ENCODE measurements at places on chromosomes 2 and 18.

GRCh38 chr2:189249171-189249570 is 69.6 kb upstream of the COL5A2 start:
- DNase-seq: no peak

- DNase-seq: no peak
Observed at GRCh38 chr2:105761931-105762515, 17.3 kb downstream of the NCK2 start.

- no peak for DNase-seq
Observed at GRCh38 chr2:37664231-37664643, 7.2 kb downstream of the CDC42EP3 start.

- DNase-seq: no peak
Observed at GRCh38 chr2:171307560-171307959, 126.2 kb downstream of the METTL8 start.

- no peak for DNase-seq
Observed at GRCh38 chr2:111007757-111008688, 112.7 kb upstream of the BCL2L11 start.

DNA sequence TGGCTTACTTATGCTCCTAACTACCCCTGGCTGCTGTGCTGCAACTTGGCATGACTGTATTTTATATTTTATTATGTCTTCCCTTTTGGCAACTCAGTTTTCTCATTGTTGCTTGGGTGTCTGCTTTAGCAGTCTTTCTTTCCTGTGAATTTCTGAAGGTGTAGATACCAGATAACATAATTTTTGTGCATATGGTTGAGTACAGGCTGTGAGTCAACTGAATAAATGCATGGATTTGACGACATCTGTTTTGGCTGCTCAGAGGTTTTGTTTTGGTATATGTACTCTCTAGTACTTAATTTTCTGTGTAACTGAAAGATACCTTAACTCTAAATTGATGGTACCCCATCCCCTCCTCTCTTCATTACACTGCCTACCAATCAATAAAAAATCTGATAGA is 303.1 kb downstream of the PTPRM start:
- no peak for DNase-seq

DNA sequence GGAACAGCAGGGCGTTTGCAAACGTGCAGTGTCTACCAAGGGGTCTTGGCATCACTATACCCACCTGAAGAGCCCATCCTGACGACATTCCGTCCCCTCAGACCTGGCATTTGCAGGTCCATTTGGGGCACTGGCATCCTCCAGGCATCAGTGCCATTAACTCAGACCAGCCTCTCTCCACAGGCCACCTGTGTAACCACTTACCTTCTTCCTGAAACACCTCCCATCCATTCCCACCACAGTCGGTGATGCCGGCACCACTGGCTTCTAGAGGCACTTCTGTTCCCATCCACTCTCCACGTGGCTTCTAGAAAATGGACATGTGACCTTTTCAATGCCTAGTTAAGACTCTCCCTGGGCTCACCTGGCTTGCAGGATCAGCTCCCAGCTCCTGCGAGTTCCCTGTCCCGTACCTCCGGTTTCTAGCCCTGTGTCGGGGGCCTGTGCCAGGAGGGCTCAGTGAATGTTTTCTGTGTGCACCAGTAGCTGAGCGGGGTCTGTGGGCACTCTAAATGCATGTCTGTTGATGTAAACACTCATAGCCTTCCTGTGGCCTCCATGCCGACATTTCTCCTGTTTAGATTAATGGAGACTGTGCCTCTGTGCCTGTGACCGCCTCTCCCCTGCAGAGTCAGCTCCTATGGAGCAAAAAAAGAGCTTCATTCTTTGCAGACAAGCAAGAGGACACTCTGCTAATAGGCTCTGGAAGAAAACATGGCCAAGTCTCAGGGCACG is 458.0 kb upstream of the HS6ST1 start:
- DNase-seq: no peak

DNA sequence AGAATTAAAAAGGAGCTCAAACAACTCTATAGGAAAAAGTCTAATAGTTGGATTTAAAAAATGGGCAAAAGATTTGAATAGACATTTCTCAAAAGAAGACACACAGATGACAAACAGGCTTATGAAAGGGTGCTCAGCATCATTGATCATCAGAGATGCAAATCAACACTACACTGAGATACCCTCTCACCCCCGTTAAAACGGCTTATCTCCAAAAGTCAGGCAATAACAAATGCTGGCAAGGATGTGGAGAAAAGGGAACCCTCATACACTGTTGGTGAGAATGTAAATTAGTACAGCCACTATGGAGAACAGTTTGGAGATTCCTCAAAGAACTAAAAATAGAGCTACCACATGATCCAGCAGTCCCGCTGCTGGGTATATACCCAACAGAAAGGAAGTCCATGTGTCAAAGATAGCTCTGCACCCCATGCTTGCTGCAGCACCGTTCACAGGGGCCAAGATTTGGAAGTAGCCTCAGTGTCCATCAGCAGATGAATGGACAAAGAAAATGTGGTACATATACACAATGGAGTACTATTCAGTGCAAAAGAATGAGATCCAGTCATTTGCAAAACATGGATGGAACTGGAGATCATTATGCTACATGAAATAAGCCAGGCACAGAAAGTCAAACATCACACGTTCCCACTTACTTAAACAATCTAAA is 46.7 kb upstream of the B3GNT7 start:
- no peak for DNase-seq

- DNase-seq: no peak
Observed at GRCh38 chr18:3623769-3624545, 174.0 kb downstream of the TGIF1 start.

DNA sequence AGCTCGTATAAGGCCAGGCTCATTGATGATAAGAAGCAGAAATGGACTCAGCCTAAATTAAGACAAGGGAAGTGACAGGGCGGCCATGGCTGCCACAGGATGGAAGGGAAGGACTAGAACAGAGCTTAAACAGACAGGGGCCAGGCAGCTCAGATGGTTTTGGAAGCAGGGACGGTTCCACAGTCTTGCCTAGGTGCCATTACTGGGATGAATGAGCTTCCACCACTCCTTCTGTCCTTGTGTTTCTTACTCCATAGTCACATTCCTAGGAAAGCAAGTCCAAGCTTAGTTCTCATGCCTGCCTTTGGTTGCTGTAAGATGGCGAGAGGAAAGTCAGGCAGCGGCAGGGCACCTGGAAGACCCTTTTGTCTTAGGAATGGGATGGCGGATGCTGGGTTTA is 11.9 kb downstream of the GNLY start:
- no peak for DNase-seq

GRCh38 chr18:68288408-68288807 is 426.5 kb downstream of the TMX3 start:
- no peak for DNase-seq

DNA sequence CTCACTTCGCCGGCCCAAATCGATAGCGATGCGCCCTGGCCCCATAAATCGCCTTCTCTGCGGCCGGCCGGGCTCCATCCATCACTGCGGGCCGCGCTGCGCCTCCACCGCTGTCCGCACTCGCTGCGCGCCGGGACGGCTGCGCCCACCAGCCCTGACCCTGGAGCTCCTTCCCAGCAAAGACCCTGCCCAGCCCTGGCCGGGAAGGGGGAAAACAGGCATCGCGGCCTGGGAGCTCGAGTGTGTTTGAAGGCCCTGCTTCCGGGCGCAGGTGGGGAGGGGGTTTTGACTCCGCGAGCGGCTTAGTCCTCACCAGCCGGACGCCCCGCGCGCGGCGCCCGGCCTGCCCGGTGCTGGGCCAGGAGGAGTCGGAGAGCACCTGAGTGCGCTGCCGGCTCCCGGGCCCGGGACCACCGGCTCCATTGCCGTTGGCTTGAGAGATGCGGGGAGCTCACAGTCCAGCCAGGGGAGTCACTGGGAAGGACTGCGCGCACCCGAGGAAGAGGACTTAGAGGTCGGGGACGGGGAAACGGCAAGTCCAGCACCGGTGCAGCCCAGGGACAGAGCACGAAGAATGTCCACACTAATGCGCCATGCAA is 1.1 kb downstream of the PAX8 start:
- no peak for DNase-seq

DNA sequence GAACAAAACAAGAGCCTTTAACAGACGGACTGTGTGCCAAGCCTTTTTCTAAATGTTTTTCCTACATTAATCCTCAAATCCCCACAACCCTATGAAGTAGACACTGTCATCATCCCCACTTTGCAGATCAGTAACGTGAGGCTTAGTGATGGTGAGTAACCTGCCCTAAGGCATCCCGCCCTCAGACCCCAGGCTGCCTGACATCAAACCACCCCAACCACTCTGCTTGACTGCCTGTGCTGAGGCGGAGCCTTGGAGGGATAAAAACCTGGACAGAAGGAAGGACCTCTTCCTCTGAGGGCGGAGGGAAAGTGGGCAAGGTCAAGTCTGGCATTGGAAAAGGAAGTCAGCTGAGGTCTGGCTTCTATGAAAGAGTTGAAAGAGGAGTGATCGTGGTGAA is 104.6 kb downstream of the SP3 start:
- no peak for DNase-seq

DNA sequence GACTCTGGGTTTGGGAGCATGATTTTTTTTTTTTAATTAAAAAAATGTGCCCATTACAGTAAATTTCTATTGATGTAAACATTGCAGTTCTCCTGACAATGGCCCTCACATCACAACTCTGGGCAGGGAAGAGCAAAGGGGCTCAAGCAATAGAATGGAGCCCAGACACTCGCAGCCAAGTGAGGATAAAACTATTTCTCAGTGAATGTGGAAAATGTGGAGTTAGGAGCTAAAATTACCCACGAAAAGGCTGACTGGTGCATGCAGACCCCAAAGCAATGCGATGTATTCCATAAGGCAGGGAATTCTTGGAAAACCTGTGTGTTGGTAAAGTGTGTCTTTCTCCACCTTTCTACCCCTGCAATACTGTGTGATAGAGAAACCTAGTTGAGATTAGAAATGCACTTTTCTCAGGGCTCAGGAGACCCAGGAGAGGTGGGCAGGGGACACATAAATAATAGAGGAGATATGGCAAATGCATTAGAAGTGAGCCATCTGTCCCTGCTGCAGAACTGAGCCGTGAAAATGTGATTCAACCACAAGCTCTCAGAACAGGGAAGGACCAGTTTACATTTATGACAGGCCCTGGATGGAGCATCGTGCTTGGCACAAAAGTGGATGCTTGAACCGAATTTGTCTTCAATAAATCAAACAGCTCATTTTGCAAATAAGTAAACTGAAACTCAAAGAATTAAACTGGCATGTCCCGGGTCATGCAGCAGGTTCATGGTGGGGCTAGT is 100.1 kb downstream of the MYCN start:
- no peak for DNase-seq

- DNase-seq: no peak
Observed at GRCh38 chr2:179951680-179952079, 55.4 kb downstream of the CWC22 start.

GRCh38 chr2:163664610-163665009 is 71.2 kb downstream of the FIGN start:
- DNase-seq: no peak

GRCh38 chr2:170009209-170009608 is 168.7 kb upstream of the MYO3B start:
- no peak for DNase-seq

DNA sequence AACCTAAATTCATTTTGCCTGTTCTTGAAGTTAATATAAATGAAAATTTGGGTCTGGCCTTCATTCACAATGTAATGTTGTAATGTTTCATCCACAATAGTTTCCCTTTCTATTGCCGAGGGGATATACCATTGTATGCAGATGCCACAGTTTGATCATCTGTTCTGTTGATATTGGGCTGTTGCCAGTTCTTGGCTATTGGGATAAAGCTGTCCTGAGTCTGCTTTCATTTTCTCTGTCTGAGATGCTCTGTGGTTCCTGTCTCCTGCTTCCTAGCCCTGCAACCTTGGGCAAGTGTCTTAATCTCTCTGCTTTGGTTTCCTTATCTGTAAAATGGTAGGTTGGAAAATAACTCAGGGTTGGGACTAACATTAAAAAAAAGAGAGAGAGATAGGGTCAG is 25.2 kb downstream of the B3GNT2 start:
- DNase-seq: no peak

DNA sequence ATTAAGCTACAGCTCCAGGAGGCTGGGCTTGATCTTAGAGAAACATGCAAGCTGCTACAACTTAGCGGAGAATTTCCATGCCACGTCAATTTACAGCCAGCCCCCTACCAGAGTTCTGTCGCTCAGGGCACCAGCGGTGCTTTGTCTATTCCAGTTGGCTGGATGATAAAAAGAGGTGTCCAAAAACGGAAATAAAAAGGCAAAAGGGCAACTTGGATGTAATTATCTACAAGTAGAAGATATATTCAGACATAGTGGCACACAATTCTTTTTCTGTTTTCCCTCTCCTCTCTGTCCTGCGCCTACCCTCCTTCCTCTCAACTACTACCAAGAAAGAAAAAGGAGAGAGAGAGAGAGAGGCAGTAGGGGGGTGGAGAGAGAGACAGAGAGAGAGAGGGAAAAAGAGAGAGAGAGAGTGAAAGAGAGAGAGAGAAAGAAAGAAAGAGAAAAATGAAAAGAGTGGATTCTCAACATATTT is 363 bp upstream of the RFTN2 start:
- no peak for DNase-seq

- DNase-seq: no peak
Observed at GRCh38 chr2:101981504-101981903, 10.3 kb upstream of the IL1R2 start.

DNA sequence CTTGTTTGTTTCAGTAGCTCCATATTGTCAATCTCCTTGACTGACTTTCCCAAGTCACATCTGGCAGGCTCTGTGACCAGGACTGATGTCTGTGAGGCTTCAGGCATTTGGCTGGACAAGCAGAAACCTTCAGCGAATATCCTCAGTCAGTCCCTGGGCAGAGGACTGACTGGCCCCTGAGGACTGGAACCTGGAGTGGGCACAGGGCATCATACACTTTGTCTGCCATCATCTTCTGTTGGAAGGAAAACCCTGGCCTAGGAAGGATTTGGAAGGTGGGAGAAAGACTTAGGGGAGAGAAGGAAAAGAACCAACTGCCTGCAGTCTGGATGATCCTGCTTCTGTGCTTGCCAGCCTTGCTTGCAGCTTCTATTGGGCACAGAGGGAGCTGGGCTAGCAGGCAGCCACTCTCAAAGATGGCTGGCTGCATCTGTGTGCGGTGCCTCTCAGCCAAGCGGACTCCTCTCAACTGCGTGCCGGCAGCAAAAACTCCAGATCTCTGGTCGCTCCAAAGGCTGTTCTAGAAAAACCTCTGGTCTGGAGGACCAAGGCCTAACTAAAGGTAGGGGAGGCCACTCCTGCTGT is 126.8 kb downstream of the MARCHF4 start:
- DNase-seq: no peak

Data from NCI-H1436 treated with DMSO at 0.1 percent for 48 hours (cell line).